ENCODE measurements at places on chromosomes 16 and 17. TPM values are rescaled to one million over a fixed set of nuclear protein-coding genes. Genes with fewer than 3 reads are reported as not detected.

SPNS1 gene
- polyA plus RNA-seq, result 11.8 TPM

- DNase-seq, result peak; percentile 42
- no peaks in the 10 kb centered on the region for H3K27me3 ChIP-seq
- no peaks in the 10 kb centered on the region for H3K36me3 ChIP-seq
- H3K4me1 ChIP-seq, result no peaks in the 10 kb centered on the region
- no peak overlapping the region for H3K4me3 ChIP-seq
- no peak overlapping the region for H3K27ac ChIP-seq
Measured at GRCh38 chr16:88276591-88276990, 106.2 kb upstream of the ZNF469 start.

BBS2 gene
- polyA plus RNA-seq, result 125 TPM

DNA sequence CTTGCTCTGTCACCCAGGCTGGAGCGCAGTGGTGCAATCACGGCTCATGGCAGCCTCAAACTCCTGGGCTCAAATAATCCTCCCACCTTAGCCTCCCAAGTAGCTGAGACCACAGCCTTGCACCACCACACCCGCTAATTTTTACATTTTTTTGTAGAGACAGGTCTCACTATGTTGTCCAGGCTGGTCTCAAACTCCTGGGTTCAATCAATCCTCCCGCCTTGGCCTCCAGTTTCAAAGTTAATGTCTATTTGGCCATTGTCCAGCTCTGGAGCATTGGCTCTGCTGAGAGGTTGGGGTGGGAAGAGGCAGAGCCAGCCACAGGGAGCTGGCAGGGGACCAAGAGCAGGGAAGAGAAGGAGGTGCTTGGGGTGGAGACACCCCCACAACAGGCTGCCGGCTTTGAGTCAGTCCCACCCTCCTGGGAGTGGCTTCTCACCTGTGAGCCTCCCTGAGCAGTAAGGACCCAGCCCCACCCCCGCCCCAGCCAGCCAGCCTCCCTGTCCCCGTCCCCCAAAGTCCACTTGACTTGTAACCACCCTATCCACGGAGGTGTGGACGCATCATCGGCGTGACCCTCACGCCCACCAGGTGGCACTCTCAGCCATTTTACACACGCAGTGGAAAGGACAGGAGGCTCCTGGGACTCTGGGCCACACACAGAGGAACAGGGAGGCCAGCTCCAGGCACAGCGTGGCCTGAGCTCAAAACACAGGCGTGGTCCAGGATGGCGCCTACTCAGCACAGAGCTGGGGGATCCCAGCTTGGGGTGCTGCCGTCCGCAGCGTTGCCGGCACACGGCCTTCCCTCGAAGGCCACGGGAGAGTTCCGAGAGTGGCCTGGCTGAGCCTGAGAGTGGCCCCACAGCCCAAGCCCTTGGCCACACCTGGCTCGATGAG is 22.8 kb upstream of the PVALEF start:
- H3K27ac ChIP-seq, result no peak overlapping the region
- no peaks in the 10 kb centered on the region for H3K27me3 ChIP-seq
- H3K36me3 ChIP-seq, result no peaks in the 10 kb centered on the region
- no peak overlapping the region for H3K4me3 ChIP-seq
- H3K4me1 ChIP-seq, result no peaks in the 10 kb centered on the region

GGA3 gene
- polyA plus RNA-seq, result 30.8 TPM

DNA sequence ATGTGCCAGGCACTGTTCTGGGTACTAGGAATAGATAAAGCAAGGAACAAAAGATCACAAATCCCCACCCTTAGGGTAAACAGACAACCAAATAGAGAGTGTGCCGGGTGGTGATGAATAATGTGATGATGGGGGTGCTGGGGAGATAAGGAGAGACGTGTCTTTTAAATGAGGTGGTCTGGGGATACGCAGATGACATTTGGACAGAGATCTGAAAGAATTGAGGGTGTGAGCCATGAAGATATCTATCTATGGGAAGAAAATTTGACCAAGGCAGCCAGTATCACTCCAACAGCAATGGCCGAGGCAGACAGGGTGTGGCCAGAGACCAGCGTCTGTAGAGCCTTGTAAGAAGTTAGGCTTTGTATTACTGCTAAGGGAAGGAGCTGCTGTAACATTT is 165.3 kb downstream of the MRTFB start:
- H3K4me1 ChIP-seq, result peaks cover under 1% of the 10 kb centered on the region
- peaks cover 2% of the 10 kb centered on the region for H3K36me3 ChIP-seq

GRCh38 chr16:66274335-66275110 is 92.0 kb upstream of the CDH5 start:
- no peak for DNase-seq
- no peaks in the 10 kb centered on the region for H3K4me1 ChIP-seq
- H3K4me3 ChIP-seq, result no peak overlapping the region
- no peaks in the 10 kb centered on the region for H3K36me3 ChIP-seq

- no peaks in the 10 kb centered on the region for H3K36me3 ChIP-seq
- no peak overlapping the region for H3K4me3 ChIP-seq
- H3K27ac ChIP-seq, result no peak overlapping the region
Measured at GRCh38 chr17:27986805-27987684, 55.4 kb upstream of the NLK start.

DNA sequence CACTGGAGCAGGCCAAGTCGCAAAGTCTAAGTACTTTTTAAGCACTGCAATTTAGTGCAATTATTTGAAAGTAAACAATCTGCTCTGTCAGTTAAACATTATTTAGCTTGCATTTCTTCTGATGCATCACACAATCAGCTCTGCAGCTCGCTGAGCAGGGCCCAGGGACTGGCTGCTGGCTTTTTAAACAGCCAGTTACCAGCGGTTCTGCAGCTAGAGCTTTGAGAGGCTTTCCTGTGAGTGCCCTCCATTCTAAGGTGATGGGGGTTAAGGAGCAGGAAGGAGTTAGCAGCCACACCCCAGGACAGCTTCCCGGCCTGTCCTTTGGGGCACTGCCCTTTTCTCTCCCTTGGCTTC is 154.3 kb downstream of the SALL1 start:
- H3K36me3 ChIP-seq, result no peaks in the 10 kb centered on the region
- DNase-seq, result no peak
- H3K4me3 ChIP-seq, result no peak overlapping the region
- no peak overlapping the region for H3K27ac ChIP-seq
- H3K27me3 ChIP-seq, result no peaks in the 10 kb centered on the region

Data from aorta (tissue), 5 donors.